ENCODE measurements at places on chromosomes 4 and X.

DNA sequence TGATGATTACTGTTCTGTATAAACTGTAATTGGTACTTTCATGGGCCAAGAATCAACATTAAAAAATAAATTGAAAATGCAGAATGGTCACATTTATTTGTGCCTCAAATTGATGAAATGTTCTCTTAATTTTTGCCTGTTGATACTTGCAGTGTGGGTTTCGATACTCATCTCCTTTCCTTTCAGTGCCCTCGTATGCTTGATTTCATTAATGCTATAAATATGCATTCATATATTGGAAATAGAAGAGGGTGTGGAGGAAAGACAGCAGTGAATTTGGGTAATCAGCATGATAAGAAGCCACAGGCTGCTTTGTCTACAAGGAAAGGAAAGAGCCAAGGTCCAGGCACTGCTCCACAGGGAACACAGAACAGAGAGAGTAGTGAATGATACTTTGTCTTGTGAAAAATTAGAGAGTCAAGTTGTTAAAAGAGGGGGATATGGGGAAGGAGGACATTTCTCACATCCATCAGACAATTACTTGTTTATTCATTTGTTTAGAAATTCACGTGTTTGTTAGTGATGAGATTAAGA lies 1.0 kb upstream of the DDX60 start:
- DNase-seq = no peak

- no peak for DNase-seq
Observed at GRCh38 chr4:82681754-82682153, 116.8 kb downstream of the SCD5 start.

DNA sequence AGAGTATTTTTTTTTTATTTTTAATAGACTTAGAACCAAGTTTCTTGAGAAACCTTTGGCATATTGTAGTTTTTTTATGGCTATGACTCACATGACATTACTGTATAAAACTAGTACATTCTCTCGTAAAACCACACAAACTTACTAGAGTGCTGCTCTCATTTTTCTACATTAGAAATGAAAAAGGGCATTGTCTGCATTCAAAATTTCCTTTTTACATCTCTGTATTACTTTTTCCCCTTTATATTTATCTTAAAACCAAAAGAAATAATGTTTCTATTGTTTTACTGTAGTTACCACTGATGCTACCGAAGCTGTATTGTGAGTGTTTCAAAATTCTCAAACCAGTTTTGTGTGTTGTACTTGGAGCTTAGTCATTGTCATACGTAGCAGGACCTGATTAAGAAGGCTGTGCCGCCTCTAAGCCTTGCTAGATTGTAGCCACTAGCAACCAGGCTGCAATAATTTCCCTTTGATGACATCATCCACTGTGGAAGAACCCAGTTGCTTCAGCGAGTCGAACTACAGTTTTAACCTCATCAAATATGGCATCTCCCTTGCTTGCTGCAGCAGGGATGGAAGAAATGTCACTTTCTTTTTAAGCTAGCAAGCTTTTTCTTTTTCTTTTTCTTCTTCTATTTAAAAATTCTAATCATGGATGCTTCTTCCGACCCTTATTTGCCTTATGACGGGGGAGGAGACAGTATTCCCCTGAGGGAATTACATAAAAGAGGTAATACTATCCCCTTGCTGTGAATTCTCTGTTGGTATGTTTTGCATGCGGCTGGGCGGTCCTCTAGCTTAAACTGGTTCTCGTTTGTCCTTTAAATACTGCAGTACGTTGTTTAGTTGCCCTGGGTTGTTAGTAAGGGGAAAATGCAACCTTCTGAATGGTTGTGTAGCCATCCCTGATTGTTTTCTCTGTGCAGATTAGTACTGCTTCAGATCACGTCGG lies 39.6 kb downstream of the CLCN3 start:
- peak; percentile 31 for DNase-seq

DNA sequence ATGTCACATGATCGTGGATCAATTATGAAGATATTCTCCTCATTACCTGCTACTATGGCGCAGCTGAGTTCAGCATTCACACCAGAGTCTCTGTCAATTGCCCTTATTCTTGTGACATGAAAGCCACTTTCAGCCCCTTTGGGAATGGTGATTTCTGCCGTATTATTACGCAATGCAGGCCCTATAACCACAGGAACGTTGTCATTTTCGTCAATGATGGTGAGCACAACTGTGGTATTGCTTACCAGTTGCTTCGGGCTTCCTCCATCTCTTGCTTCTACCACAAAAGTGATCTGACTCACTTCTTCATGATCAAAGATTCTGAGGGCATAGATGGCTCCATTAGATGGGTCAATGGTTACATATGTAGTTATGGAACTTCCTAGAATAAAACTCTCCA lies 2.1 kb downstream of the PCDH18 start:
- no peak for DNase-seq

GRCh38 chr4:112296949-112297880 lies at the start of gene ALPK1:
Gene ALPK1 (plus strand): TSS chr4:112297369.
- DNase-seq = no peak

- no peak for DNase-seq
Observed at GRCh38 chrX:124209792-124210576, 122.5 kb upstream of the TEX13D start.

DNA sequence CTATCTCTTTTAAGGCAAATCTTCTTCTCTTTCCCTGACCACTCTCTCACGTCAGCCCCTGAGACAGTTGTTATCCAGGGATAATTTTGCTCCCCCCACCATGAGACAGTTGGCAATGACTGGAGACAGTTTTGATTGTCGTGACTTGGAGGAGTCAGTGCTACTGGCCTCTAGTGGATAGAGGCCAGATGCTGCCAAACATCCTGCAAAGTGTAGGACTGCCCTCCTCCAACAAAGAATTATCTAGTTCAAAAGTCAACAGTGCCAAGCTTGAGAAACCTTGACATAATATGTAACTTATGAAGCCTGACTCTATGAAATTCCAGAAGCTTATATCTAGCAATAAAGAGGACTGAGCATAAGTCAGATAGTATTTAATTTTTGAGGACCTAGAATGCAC lies 502.1 kb upstream of the IGFBP7 start:
- DNase-seq = no peak

- DNase-seq = no peak
Observed at GRCh38 chr4:170623899-170624298, 534.1 kb upstream of the AADAT start.

DNA sequence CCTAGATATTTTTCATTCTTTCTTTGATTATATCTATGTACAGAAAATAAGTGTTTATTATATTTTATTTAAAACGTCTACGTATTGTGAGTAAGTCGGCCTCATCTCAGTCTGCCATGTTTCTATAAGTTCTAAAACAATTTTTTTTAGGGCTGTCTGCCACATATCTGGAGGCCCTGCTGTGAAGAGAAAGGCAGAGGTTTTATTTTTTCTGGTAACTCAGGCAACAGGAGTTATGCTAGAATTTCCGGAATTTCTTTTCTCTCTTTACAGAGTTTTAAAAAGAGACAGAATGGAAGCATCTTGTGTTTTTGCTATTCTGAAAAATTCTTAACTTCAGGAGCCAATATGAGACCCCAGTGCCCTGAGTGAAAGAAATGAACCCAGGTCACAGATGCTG lies 1124.0 kb upstream of the TENM3 start:
- DNase-seq = no peak

DNA sequence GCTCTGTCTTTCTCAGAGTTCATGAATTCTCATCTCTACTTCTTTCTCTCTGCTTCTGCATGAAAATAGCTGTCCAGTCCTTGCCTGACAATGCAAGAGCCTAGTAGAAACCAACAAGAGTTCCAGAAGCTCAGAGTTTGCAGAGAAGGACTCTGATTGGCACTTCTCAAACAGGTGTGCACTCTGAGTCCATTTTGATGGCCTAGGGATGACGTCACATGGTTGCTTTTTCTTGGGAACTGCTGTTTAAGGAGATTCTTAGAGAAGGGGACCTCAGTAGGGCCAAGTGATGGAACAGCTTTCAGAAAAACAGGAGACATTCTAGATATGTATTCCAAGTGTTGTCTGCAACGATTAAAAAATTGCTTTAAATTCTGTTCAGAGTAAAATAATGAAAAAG lies 56.8 kb downstream of the HMGB2 start:
- DNase-seq = no peak

DNA sequence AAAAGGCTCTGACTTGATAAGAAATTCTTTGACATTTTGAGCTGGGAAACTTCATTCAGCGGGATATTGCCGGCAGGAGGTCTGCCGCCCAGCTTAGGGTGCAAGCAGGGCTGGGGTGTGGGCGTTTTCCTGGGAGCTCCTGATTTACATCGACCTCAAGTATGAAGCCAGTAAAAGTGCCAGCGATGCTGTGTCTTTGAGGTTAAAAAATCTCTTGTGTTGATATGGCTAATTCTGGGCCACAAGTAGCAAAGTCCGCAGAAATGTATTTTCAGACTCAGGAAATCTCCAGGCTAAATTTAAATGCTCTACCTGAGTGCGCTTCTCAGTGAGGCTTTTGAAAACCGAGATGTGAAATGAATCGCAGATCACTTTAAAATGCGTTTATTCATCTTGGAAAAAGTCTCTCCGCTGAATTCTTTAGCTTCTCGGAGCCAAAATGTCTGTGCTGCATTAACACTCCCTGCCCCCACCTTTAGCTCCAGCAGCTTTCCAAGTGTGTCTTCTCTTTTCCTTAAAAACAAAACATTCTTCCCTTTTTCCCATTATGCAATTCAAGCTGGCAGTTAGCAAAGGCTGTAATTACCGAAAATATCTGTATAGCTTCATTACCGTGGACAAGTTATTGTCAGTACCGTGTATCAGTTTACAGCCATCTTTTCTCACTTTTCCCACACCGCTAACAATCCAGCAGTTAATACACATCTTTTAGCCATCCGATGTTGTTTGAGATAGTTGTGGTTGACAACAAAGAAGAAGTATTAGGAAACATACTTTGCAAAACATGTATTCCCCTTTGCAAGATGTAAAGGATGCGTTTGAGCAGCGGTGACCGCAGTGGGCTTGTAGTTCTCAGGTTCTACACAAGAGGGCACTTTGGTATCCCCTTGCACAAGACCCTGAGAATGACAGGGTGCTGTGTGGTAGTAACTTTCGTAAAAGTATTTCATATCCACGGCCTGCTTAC lies 136.0 kb upstream of the STX18 start:
- DNase-seq = no peak

GRCh38 chrX:33339219-33339618 lies 127.9 kb upstream of the DMD start:
- no peak for DNase-seq

DNA sequence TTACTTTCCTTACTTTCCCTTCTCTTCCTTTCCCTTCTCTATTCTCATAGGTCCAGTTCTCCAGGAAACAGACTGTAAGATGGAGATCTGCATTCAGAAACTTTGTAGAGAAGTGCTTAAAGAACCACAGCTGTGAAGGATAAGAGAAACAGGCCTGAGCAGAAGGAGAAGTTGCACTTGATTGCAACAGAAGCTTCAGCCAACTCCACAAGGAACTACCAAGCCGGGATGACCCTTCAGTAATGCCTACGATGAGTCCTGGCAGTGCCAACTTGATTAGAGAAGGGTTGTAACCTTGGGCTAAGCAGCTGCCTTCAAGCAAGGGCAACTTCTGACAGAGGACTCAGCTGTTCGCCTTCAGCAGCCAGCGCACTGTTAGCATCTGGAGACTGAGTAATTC lies 413.3 kb upstream of the RASGEF1B start:
- DNase-seq = no peak

DNA sequence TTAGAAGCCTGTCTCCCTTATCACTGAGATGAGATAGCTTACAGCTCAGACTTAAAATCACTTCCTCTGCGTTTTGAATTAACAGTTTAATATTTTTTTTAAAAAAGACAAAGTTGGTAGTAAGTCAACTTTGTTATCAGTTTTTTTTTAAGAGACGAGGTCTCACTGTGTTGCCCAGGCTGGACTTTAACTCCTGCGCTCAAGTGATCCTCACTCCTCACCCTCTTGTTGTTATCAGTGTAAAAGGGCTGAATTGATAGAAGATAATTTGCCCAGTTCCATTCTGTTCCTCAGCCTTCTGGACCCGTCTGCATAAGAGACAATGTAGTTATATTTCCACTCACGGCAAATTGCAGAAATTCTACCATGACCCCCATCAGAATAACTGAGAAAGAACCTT lies 245.4 kb downstream of the DCTD start:
- no peak for DNase-seq

GRCh38 chr4:101067383-101067782 lies 279.9 kb downstream of the PPP3CA start:
- DNase-seq = no peak

DNA sequence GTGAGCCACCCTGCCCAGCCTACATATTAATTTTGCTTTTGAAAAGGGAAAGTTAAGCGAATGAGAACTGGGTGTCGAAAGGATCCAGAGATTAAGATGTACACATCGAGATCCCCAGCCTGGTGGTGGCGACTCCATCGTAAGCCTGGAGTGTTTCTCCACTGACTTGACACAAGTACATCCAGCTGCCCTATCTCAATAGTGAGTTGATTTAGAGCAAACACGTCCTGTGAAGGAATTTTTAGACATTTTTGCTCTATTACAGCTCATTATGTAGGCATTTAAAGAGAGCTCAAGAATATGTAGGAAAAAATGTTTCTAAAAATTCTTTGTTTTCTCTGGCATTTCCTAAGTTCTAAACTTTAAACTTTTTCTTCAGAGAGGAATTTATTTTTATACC lies 11.7 kb upstream of the CLDN34 start:
- no peak for DNase-seq

DNA sequence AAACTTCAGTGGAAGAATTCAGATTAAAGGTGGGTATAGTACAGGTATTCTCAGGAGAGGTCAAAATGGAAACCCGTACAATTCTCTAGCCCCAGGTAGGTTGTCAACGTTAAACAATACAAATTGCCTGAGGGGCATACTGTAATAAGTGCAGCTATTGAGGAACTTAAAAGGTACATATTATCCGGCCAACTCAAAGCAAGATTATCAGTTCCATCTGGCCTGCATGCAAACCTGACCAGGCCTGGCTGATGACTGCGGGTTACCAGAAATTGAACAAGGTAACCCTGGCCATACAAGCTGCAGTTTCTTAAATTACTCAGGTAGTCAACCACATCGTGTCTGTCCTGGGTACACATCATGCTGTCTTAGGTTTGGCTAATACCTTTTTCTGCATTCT lies 12.3 kb upstream of the ZNF630 start:
- DNase-seq = no peak

- no peak for DNase-seq
Observed at GRCh38 chrX:21781525-21781924, 23.6 kb upstream of the SMPX start.

DNA sequence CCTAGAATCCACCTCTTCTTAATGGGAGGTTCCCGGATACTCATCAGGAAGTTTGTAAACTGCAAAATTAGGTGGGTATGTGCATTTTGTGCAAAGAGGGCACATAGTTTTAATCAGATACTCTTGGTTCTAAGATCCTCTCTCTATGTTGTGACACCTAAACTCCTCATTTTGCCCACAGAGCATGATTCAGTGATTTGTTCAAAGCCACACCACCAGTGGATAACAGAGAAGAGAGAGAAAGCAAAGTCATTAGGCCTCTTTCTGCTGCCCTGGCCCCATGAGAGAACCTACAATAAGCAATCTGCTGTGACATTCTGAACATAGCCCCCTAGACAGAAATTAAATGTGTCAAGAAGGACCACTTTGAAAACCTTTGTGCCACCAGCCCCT lies 72.3 kb upstream of the STIM2 start:
- DNase-seq = no peak

- DNase-seq = no peak
Observed at GRCh38 chr4:8150152-8151090, 8.2 kb downstream of the ABLIM2 start.
